ENCODE measurements at places on chromosomes 3 and 15. TPM values are rescaled to one million over a fixed set of nuclear protein-coding genes. Genes with fewer than 3 reads are reported as not detected.

CHST2 gene
- total RNA-seq, result 2.3 TPM

TPRG1 gene
- 1.0 TPM for total RNA-seq

MORC1 gene
- total RNA-seq, result not detected

FETUB gene
- not detected for total RNA-seq

CCDC33 gene
- total RNA-seq, result not detected

TTC21A gene
- 1.2 TPM for total RNA-seq

GNAT1 gene
- not detected for total RNA-seq

GOLGA6A gene
- not detected for total RNA-seq

NANOGP8 gene
- total RNA-seq, result not detected

GADL1 gene
- not detected for total RNA-seq

ROPN1 gene
- not detected for total RNA-seq

CHDH gene
- total RNA-seq, result 0.21 TPM

CHRNA5 gene
- total RNA-seq, result 2.1 TPM

PTH1R gene
- not detected for total RNA-seq

KCNMB2 gene
- total RNA-seq, result not detected

ACOX2 gene
- not detected for total RNA-seq

DPH6 gene
- 10.1 TPM for total RNA-seq

TM4SF18 gene
- not detected for total RNA-seq

Measured in activated CD8-positive, alpha-beta T cell treated with anti-CD3 and anti-CD28 coated beads, Interleukin-2, amount 10 ng/mL, durations not matched to agents 7 days and 5 days (primary cell).